HCT116 (cell line): ENCODE measurements at places on chromosomes 16 and 17. TPM values are rescaled to one million over a fixed set of nuclear protein-coding genes. Genes with fewer than 3 reads are reported as not detected.

GRCh38 chr16:53304334-53304733 lies 129.9 kb upstream of the RBL2 start:
- H3K4me3 ChIP-seq: no peak overlapping the region
- no peaks in the 10 kb centered on the region for H3K4me1 ChIP-seq
- no peak for DNase-seq
- H3K27ac ChIP-seq: no peak overlapping the region
- H3K27me3 ChIP-seq: no peaks in the 10 kb centered on the region

DNA sequence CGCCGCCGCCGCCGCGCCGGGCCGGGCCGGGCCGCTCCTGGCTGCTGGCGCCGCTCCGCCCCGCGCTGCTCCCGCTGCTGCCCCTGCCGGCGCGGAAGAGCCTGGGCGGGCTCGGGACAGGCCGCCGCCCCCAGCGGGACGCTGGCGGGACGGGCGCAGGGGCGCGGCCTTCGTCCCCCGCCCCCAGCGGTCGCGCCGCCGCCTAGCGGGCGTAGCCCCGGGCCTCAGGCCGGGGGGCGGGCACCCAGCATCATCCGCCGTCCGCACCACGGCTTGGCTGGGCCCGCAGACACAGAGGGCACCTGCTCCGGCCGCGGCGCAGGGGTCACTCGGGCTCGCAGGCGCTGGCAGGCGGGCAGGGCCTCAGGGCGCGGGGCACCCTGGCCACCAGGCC lies at the start of gene AMFR:
AMFR (minus strand) TSS at position 107 of the 394 bp plus-strand sequence. CDS start 218 bp downstream, outside the sequence.
- peak; percentile 54 for DNase-seq
- H3K4me3 ChIP-seq: peak within 1 kb of the TSS; percentile 69
- H3K4me1 ChIP-seq: peaks cover 47% of the 10 kb centered on the region

GRCh38 chr16:20566864-20567263 lies 9.3 kb downstream of the ACSM2B start:
- DNase-seq: no peak
- H3K27me3 ChIP-seq: no peaks in the 10 kb centered on the region
- H3K36me3 ChIP-seq: no peaks in the 10 kb centered on the region
- no peak overlapping the region for H3K27ac ChIP-seq

GRCh38 chr17:73492821-73493814 lies 151.1 kb downstream of the SDK2 start:
- no peak overlapping the region for H3K4me3 ChIP-seq
- no peaks in the 10 kb centered on the region for H3K4me1 ChIP-seq

DNA sequence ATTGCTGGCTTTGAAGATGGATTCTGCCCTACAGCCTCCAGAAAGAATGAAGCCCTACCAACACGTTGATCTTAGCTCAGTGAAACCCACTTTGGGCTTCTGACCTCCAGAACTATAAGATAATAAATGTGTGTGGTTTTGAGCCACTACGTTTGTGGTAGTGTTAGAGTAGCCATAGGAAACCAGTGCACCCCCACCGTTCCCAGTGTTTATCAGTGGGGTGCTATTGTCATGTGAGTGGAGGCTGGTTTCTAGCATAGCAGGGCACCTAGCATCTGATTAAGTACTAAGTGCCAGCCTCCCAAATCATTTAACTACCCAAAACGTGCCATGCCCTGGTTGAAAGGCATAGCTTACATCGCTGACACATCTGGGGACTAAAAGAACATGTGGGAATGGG lies 423.9 kb downstream of the UTP18 start:
- H3K4me3 ChIP-seq: no peak overlapping the region
- H3K27me3 ChIP-seq: peaks cover 35% of the 10 kb centered on the region; the same call in 1 of the 2 replicates
- H3K27ac ChIP-seq: no peak overlapping the region
- no peak for DNase-seq
- H3K4me1 ChIP-seq: no peaks in the 10 kb centered on the region; the same call in 1 of the 2 replicates
- H3K36me3 ChIP-seq: no peaks in the 10 kb centered on the region

DNA sequence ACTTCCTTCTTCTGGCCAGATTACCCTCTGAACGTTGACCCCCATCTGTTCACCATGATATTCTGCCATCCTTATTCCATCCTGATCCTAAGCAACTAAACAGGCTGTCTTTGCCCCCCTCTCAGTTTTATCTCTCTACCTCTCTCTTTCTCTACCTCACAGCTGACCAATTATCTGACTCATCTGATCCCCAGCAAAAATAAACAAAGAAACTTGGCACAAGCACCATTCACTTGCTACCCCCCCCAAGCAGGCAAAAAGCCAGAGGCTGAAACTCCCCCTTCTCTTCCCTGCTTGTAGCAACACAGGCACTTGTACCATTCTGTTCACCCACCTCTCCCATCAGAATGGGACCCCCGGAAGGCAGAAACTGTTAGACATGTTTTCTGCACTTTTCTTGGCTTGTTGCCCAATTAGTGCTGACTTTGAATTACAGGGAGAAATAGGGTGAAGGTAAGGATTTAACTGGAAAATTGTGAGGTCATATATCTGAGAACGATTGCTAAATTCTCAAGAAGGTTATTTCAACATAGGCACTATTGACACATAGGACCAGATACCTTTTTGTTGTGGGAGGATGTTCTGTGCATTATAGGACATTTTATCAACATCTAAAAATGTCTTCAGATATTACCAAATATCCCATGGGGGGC lies 163.2 kb downstream of the TOX3 start:
- no peaks in the 10 kb centered on the region for H3K27me3 ChIP-seq
- H3K27ac ChIP-seq: no peak overlapping the region
- no peak overlapping the region for H3K4me3 ChIP-seq
- DNase-seq: no peak
- H3K4me1 ChIP-seq: no peaks in the 10 kb centered on the region

DNA sequence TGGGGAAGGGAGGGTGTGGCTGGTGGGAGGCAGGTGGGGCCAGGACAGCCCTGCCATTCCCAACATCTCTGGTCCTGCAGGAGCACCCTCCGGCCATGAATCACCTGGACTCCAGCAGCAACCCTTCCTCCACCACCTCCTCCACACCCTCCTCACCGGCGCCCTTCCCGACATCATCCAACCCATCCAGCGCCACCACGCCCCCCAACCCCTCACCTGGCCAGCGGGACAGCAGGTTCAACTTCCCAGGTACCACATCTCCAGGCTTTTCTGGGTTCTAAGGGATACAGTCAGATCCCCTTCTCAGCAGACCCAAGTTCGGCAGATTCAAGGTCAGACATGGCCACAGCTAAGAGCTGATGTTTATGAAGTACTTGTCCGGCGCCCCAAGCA lies 33.8 kb upstream of the LGALS9 start:
- no peak for DNase-seq
- H3K4me1 ChIP-seq: peaks cover 16% of the 10 kb centered on the region
- no peak overlapping the region for H3K4me3 ChIP-seq

- DNase-seq: no peak
- no peak overlapping the region for H3K4me3 ChIP-seq
- H3K27ac ChIP-seq: no peak overlapping the region
- peaks cover 6% of the 10 kb centered on the region for H3K4me1 ChIP-seq
- H3K36me3 ChIP-seq: no peaks in the 10 kb centered on the region; the same call in none of the 2 replicates
Measured at GRCh38 chr16:1777375-1778199, 4.7 kb upstream of the MRPS34 start.

DNA sequence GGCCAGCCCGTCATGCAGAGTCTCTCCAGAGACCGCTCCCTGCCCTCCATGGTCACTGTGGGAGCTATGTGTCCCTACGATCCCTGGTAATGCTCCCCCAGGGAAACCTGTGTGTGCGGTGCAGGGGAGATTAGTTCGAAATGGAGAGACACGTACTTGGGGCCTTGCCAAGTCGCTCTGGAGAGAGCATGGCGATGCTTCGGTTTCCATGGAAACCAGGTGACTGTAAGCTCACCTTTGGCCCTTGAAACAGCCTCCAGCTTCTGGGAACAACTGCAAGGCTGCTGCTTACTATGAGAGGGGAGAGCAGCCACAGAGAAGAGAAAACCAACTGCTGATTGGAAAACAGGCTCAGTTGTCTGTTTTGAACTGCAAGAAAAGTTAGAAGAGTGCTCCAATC lies 879.7 kb upstream of the EEF2KMT start:
- H3K27me3 ChIP-seq: no peaks in the 10 kb centered on the region
- no peaks in the 10 kb centered on the region for H3K4me1 ChIP-seq
- H3K4me3 ChIP-seq: no peak overlapping the region
- H3K27ac ChIP-seq: no peak overlapping the region

- no peaks in the 10 kb centered on the region for H3K36me3 ChIP-seq
- peak within 1 kb of the TSS; percentile 96 for H3K4me3 ChIP-seq
- DNase-seq: no peak
- no peaks in the 10 kb centered on the region for H3K27me3 ChIP-seq
- peaks cover 38% of the 10 kb centered on the region for H3K4me1 ChIP-seq
Measured at GRCh38 chr17:74872313-74873036, at the start of gene FDXR. Gene FDXR, minus strand, starts transcription at chr17:74872994. Its CDS starts 50 bp downstream, at chr17:74872944.

DNA sequence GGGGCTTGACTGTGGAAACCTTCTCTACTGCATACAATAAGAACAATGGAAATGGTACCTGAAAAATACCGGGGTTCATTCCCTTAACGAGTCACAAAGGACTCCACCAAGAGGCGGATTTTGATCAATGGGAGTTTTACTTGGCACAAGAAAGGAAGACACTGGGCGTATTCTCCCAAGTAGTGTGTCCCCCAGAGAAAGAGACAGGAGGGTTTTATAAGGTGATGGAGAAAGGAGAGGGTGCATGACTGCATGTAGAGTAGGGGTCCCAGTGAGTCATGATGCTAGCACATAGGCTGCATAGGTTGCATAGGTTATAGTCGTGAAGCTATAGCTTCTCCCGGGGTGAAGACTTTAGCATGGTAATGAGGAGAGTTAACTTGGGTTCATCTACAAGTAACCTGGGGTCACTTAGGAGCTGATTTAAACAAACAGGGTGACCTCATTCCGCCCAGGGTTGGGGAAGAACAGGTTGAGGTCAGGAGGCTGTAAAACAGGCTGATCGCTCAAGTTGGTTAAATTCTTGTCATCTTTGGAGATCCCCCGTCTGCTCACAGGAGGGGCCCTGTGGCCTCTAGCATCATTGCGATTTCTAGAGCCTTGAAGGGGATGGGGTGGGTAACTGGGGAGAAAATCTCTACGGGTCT lies 1.5 kb downstream of the MPV17L start:
- no peaks in the 10 kb centered on the region for H3K27me3 ChIP-seq
- no peak overlapping the region for H3K27ac ChIP-seq
- DNase-seq: no peak

GRCh38 chr17:14926526-14927122 lies 338.5 kb downstream of the PMP22 start:
- DNase-seq: peak; percentile 29
- no peaks in the 10 kb centered on the region for H3K27me3 ChIP-seq

- DNase-seq: no peak
- H3K27ac ChIP-seq: no peak overlapping the region
- H3K4me3 ChIP-seq: no peak overlapping the region
Measured at GRCh38 chr16:11283820-11284248, 2.7 kb upstream of the PRM1 start.

GRCh38 chr16:87531418-87531817 lies 38.6 kb upstream of the ZCCHC14 start:
- peaks cover 4% of the 10 kb centered on the region; the same call in 1 of the 2 replicates for H3K4me1 ChIP-seq
- no peak overlapping the region for H3K27ac ChIP-seq
- no peak overlapping the region for H3K4me3 ChIP-seq
- H3K36me3 ChIP-seq: no peaks in the 10 kb centered on the region

DNA sequence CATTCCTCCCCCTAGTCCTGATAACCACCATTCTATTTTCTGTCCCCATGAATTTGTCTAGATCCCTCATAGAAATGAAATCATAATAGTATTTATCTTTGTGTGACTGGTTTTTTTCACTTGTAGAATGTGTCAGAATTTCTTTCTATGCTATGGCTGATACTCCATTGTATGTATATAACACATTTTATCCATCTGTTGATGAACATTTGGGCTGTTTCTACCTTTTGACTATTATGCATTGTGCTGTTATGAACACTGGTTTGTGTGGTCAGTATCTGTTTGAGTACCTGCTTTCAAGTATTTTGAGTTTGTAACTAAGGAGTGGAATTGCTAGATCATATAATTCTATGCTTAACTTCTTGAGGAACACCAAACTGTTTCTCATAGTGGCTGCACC lies 16.0 kb upstream of the DRG2 start:
- H3K27ac ChIP-seq: no peak overlapping the region
- no peaks in the 10 kb centered on the region for H3K36me3 ChIP-seq
- H3K4me1 ChIP-seq: peaks cover 8% of the 10 kb centered on the region

GRCh38 chr16:8686879-8687278 lies 12.5 kb downstream of the ABAT start:
- H3K4me1 ChIP-seq: peaks cover 4% of the 10 kb centered on the region; the same call in 1 of the 2 replicates
- no peaks in the 10 kb centered on the region for H3K36me3 ChIP-seq
- H3K27me3 ChIP-seq: no peaks in the 10 kb centered on the region
- no peak for DNase-seq

DNA sequence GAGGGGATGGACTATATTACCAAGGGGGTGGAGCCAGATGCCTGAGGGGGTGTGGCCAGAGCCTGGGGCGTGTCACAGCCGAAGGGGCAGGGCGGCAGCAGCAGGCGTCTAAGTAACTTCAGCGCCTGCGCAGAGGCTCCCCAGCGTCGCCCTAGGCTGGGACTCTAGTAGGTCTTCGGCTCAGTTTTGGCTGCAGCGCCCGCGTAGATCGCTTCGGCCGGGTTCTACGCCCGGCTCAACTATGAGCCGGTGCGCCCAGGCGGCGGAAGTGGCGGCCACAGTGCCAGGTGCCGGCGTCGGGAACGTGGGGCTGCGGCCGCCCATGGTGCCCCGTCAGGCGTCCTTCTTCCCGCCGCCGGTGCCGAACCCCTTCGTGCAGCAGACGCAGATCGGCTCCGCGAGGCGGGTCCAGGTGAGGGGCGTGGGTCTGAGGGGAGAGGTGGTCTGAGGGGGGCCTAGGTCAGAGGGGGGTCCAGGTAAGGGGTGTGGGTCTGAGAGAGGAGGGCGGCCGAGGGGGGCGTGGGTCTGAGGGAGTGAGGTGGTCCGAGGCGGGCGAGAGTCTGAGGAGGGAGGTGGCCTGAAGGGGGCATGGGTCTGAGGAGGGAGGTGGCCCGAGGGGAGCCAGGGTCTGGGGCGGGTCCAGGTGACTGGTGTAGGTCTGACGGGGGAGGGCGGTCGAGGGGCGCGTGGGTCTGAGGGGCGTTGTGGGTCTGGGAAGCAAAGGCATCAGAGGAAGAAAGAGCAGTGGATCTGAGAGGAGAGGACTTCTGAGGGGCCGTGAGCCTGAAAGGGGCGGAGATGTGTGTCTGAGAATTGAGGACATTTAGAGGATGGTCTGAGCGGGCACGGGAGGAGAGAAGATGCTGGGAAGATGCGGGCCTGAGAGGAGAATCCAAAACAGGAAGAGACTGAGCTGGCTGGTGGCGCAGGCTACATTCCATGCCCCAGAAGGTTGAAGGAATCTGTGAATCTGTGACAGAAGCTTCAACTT lies at the start of gene LPCAT2:
LPCAT2 (plus strand) TSS at position 132 of the 991 bp plus-strand sequence; CDS start at position 242, 110 bp downstream.
- H3K27ac ChIP-seq: peak within 1 kb of the TSS; percentile 50; the same call in 1 of the 2 replicates
- peaks cover 15% of the 10 kb centered on the region for H3K4me1 ChIP-seq

- no peaks in the 10 kb centered on the region for H3K4me1 ChIP-seq
- H3K4me3 ChIP-seq: no peak overlapping the region
- DNase-seq: no peak
- H3K27ac ChIP-seq: no peak overlapping the region
- H3K36me3 ChIP-seq: no peaks in the 10 kb centered on the region
Measured at GRCh38 chr16:11819798-11820197, 22.7 kb upstream of the ZC3H7A start.

USP6 gene
- 0.10 TPM for total RNA-seq

SULT1A4 gene
- total RNA-seq: 7.2 TPM

UTS2R gene
- not detected for total RNA-seq

RNF112 gene
- total RNA-seq: 0.98 TPM

CDRT15L2 gene
- not detected for total RNA-seq

CBX8 gene
- 29.0 TPM for total RNA-seq

WNT9B gene
- not detected for total RNA-seq

OXLD1 gene
- 75.9 TPM for total RNA-seq

PRM2 gene
- not detected for total RNA-seq
